ENCODE measurements at places on chromosomes 13 and 19. TPM values are rescaled to one million over a fixed set of nuclear protein-coding genes. Genes with fewer than 3 reads are reported as not detected.

Gene LYPD5
- 0.34 TPM for polyA plus RNA-seq

Gene DACH1
- 1.2 TPM for polyA plus RNA-seq

Gene CCDC169
- polyA plus RNA-seq = 0.30 TPM

Gene ZNRF4
- not detected for polyA plus RNA-seq

Gene NLRP5
- not detected for polyA plus RNA-seq

Gene SYNGR4
- not detected for polyA plus RNA-seq

Gene SIAH3
- not detected for polyA plus RNA-seq

Gene C19orf38
- polyA plus RNA-seq = 0.23 TPM

Gene UFM1
- polyA plus RNA-seq = 35.4 TPM

Gene PCP2
- polyA plus RNA-seq = 0.65 TPM

Gene ZFP82
- polyA plus RNA-seq = 3.0 TPM

Gene ADPRHL1
- polyA plus RNA-seq = 252 TPM

DNA sequence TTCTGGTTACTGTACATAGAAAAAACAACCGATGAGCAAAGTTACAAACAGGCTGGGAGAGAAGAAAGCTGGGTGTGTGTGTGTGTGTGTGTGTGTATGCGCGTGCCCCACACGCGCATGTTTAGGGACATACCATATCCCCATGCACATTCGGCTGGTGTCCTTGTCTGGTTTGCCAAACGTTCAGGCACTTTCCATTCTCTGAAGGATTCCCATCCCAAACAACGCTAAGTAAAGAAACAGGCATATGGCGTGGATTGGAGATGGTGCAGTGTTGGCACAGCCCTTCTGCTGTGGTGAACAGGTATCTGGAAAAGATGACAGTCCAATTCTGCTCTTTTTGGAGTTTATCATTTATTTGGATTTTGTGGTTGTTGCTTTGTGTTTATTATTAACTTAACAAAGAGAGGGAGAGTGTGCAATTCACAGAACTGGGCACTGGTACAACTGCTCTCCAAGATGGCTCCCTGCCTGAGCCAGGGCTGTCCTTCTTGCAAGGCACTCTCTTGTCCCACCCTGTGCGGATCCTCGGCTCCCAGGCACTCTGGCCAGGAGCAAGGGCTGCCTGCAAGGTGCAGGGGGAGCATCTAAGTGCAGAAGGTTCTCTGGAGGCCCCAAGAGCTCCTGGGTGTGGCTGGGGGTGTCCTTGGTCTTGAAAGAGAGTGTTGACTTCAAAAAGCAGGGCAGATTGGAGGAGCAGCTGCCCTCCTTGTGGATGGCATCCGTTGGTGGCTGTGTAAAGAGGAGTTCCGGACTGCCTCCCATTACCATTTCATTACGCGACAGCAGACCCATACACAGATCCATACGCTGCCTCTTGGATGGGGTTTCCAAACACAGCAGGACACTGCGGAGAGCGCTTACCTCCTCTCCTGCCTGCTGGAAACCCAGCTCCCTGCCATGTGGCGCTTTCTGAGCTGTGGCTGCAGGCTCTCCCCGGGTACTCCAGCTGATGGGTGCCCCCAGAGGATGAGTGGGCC lies 263.1 kb downstream of the ZNF536 start:
- DNase-seq = no peak

GRCh38 chr19:39558624-39559117 lies 18.7 kb upstream of the EID2 start:
- no peak for DNase-seq

DNA sequence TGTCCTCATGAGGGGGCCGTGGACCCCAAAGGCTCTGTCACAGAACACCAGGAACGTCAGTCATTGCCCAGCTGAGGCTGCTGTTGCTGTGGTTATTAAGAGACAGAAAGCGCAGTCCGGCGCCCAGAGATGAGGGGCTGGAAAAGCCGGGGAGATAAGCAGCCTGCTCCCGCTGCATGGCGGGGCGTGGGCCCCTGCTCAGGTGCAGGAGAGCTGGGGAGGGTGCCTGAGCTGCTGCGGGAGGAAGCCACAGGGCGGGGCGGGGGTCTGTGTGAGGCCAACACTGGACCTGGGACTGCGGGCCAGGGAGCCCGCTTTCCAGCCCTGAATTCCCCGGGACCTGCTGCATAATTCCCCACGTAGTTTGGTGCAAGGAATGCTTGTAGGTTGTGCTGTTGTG lies 11.3 kb downstream of the SOX1 start:
- no peak for DNase-seq

DNA sequence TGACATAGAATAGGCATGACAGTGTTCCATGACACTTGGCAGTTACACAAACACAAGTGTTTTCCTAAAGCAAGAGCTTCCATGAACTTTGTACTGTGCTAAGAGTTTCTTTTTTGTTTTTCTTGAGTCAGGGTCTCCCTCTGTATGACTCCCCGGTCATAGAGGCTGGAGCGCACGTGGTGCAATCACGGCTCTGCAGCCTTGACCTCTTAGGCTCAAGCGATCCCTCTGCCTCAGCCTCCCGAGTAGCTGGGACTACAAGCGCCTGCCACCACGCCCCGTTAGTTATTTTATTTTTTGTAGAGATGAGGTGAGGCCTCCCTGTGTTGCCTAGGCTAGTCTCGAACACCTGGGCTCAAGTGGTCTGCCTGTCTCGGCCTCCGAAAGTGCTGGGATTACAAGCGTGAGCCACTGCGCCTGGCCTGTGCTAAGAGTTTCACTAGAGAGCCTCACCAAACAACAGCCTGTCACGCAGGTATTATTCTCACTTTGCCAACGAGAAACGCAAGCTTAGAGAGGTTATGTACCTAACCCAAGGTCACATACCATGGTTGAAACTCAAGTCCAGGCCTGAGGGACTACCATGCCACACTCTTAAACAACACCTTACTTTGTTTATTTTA lies 355.9 kb downstream of the KLF12 start:
- no peak for DNase-seq

DNA sequence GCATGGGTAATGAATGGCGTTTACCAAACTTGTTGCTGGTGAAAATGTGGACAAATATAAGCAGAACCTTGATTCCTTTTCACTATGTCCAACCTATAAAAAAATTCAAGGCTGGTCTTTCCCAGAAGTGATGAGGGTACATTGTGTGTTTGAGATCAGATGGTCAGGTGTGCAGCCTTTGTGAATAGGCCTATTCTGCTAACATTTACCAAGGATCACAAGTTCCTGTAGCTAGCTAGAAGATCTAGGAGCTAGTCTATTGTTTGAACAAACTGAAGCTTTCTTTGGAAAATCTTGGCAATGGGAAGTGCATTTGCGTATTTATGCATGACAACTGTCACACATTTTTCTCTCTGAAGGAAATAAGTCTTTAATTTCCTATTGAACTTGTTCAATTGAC lies 489.6 kb downstream of the KLF5 start:
- no peak for DNase-seq

DNA sequence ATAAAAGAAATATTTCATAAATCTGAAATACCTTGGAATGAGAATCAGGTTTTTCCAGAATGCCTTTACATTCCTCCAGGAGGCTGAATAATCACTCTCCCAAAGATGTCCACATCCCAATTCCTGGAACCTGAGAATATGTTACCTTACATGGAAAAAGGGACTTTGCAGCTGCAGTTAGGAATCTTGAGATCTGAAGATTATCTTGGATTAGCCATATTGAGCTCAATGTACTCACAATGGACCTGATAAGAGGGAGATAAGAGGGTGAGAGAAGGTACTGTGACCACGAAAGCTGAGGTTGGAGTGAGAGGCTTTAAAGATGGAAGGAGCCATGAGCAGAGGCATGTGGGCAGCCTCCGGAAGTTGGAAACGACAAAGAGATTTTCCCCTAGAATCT lies 36.8 kb upstream of the MBNL2 start:
- no peak for DNase-seq

- DNase-seq = peak; percentile 89
These were observed at the start of gene DNAJC15 for GRCh38 chr13:43023289-43023963. Gene DNAJC15, plus strand, starts transcription at chr13:43023586. Its CDS starts 41 bp downstream, at chr13:43023627.

GRCh38 chr13:36872621-36873020 lies 47.4 kb downstream of the SMAD9 start:
- peak; percentile 28 for DNase-seq

DNA sequence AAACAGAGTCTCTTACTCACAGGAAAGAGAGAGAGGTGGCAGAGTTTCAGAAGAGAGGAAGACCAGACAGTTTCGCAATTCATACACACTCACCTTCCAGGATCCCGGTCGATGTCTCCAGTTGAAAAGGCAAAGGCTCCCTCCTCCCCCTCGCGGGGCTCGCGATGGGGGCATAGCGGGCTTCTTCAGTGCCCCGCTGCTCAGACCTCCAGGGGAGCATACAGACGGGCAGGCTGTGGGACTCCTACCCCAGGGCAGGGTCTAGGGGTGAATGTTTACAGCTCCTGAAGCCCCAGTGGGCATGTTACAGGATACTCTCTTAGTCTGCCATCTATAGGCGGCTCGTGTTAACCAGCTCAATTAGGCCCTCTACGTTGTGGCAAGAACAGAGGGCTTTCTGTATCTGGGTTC lies 139.2 kb downstream of the SLITRK5 start:
- no peak for DNase-seq

DNA sequence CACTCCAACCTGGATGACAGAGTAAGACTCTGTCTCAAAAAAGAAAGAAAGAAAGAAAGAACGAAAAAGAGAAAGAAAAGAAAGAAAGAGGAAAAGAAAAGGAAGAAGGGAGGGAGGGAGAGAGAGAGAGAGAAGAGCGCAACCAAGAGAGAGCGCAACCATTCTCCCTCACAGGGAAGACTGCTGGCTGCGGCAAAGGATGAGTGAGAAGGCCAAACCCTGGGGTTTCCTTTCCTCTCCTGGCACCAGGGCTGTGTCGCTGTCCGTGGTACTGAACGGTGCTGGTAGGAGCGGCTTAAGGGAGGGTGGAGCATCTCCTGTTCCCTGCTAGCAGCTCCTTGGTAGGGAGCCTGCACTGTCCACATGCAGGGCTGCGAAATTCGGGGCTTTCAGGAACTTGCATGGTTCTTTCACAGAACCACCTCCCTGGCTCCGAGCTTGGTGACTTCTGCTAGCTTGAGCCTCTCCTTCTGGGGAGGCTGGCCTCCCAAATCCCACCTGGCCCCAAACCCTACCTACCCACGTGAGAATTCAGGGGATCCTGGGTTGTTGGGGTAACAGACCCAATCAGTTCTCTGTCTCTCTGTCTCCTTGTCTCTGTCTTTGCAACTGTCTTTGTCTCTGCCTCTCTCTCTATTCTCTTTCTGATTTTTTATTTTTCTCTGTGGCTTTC lies 51.1 kb upstream of the ZNRF4 start:
- DNase-seq = peak; percentile 62

DNA sequence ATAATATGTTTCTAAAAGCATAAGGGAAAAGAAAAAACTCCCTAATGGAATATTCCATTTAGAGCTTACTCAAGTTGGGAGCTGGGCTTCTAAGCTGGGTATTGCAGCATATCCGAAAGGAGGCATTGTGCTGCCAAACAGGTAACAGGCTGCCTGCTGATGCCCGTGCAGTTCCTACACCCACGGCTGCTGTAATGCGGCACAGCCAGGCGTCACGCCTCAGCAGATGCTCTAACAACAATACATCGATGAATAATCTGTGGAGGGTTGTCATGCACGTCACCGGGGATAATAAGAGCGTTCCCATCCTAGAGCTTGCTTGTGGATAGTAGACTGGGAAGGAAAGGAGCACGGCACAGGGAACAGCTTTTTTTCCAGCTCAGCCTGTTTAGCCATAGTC lies 1582.1 kb upstream of the SLC10A2 start:
- no peak for DNase-seq

GRCh38 chr19:38263689-38264485 lies 486 bp upstream of the SPINT2 start:
- DNase-seq = no peak

DNA sequence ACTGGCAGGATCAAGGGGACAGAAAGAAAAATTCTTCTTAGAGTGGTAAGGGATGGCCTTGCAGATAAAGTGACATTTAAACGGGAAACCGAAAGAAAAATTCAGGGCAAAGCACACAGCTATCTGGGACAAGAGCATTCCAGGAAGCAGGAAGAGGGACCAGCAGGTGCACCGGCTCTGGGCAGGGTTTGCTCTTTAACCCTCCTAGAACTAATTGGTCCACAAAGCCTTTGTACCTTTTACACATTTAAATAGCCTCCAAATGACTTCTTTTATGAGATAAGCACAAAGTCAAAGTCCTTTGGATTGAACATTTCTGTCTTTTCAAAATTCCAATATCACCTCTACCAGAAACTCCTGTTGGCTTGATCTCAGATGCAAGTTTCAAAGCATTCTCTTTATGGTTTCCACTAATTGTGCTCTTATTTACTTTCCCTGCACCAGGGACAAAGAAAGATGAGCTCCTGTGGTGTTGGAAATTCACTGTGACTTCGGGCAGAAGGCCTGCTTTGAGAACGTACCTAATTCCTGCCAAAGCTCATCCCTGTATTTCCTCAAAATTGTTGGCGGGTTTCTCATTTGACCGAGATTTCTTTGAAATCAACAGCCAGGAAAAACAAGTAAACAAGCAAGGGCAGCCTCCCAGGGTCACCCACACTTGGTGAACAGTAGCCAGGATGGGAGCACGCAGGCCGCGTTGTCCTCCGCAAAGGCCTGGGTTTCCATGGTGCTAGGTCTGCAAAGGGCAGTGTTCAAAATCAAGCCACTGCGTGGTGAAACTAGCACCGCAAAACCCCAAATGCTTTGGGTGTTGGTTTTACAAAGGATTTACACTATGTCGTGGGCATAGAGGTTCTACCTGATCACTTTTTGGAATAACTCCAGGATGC lies 98.6 kb downstream of the IRS2 start:
- no peak for DNase-seq

DNA sequence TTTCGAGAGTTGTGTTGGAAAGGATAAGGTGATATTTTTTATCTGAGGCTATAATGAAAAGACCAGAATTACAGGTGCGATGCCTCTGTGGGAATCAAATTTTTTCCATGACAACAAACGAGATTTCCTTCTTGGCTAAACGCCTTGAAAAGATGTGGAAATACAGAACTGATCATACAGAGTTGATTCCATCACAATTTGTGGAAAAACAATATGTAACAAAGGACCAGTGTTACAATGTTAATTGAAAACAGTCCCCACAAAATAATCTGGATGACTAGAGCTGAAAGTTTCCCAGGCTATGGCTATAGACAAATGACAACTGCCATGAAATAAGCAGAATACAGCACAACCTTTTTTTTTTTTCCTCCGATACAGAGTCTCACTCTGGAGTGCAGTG lies 628.9 kb downstream of the DIAPH3 start:
- no peak for DNase-seq

- no peak for DNase-seq
These were observed 14.0 kb downstream of the ZNF114 start for GRCh38 chr19:48283908-48284307.

- DNase-seq = peak; percentile 64
These were observed 11.7 kb upstream of the KL start for GRCh38 chr13:33004511-33004910.

GRCh38 chr19:4635754-4636116 lies 3.6 kb upstream of the TNFAIP8L1 start:
- DNase-seq = no peak

- DNase-seq = no peak
These were observed 65.7 kb downstream of the ZNF536 start for GRCh38 chr19:30437869-30438268.

All from heart left ventricle (tissue), 16 donors.